HT1080 (cell line): ENCODE measurements at places on chromosomes 2 and 18.
A peak's percentile ranks its signal among the peaks of the same experiment; 100 is the strongest.

GRCh38 chr2:60867007-60867406 is 14.4 kb upstream of the REL start:
- no peak for DNase-seq

DNA sequence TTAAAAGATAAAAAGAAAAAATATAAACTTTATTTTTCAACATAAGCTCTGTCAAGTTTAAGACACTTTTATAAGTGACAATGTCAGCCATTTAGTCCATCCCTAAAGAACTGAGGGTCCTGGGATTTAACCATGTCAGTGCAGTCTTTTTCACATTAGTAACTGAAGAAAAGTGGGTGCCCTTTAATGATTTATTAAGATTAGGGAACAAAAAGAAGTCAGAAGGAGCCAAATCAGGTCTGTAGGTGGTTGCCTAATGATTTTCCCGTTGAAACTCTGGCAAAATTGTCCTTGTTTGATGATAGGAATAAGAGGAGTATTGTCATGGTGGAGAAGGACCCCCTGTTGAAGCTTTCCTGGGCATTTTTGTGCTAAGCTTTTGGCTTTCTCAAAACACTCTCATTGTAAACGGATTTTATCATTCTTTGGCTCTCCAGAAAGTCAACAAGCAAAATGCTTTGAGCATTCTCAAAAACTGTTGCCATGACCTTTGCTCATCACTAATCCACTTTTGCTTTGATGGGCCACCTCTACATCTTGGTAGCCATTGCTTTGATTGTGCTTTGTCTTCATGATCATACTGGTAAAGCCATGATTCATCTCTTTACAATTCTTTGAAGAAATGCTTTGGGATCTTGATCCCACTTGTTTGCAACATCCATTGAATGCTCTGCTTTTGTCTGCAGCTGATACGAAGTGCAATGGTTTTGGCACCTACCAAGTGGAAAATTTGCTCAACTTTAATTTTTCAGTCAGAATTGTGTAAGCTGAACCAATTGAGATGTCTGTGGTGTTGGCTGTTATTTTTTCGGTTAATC is 22.0 kb downstream of the TSPYL6 start:
- DNase-seq = no peak

DNA sequence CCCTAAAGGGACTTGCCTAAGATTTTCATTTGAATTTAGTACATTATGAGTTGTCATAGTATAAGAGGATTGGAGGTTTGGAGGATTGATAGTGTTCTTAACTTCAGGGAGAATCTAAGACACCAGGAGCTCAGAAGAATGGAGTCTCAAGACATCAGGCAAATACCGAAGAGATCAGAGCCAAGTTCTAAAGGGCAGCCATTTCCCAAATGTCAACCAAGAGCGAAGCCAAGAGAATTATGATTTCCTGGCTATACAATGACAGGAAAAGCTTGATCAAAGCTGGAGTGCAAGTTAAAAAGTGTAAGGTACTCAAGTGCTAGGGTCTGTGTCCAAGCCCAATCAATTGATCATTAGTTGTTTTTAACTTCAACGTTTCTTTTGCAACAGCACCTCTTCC is 283.0 kb upstream of the FN1 start:
- no peak for DNase-seq

- no peak for DNase-seq
Observed at GRCh38 chr18:33156906-33157470, 283.5 kb downstream of the CCDC178 start.

DNA sequence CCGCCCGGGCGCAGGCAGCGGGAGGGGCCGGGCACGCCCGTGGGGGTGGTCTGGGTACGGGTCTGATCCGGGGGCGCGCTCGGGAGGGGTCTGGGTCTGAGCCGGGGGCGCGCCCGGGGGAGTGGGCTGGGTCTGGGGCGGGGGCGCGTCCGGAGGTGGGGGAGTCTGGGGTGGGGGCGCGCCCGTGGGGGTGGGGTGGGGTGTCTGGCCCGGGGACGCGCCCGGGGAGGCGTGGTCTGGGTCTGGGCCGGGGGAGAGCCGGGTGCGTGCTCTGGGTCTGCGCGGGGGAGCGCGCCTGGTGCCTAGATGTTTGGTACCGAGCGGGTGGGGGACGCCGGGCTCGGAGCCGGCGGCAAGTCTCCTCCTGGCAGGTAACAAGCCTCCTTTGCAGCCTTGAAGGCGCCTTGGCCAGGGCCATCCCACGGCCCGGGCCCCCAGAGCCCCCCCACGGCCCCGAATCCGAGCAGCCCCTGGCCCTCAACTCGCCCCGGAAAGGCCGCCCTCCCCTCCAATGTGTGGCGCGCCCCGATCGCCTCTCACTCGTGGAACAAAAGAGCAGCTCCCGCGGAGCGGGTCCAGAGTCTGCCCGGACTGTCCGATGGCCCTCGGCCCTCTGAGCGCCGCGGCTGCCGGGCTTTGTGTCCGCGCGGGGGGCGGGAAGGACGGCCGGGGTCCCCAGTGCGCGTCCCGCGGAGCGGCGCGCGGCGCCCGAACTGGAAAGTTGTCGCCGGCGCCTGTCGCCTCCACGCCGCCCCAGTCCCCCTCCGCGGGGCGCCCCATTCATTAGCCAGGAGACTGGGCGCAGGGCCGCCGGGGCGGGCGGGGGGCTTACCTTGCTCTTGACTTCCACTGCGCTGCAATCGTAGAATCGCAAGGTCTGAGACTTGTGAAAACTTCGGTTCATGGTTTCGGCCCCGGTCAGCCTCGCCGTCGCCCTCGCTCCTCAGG is 595 bp downstream of the PARD6G start:
- DNase-seq = no peak

DNA sequence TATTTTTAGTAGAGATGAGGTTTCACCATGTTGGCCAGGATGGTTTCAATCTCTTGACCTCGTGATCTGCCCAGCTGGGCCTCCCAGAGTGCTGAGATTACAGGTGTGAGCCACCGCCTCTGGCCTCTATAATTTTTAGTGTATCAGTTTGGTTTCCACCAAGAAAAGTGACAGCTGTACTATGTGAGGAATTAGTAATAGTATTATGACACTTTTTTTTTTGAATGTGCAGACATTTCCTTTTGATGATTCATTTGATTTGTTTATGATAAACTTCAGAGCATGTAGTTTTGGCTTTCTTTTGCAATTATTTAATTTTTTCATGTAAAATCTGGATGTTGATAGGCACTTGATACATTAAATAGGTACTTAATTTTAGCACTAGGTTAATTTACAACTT is 61.5 kb downstream of the PTPN4 start:
- no peak for DNase-seq

DNA sequence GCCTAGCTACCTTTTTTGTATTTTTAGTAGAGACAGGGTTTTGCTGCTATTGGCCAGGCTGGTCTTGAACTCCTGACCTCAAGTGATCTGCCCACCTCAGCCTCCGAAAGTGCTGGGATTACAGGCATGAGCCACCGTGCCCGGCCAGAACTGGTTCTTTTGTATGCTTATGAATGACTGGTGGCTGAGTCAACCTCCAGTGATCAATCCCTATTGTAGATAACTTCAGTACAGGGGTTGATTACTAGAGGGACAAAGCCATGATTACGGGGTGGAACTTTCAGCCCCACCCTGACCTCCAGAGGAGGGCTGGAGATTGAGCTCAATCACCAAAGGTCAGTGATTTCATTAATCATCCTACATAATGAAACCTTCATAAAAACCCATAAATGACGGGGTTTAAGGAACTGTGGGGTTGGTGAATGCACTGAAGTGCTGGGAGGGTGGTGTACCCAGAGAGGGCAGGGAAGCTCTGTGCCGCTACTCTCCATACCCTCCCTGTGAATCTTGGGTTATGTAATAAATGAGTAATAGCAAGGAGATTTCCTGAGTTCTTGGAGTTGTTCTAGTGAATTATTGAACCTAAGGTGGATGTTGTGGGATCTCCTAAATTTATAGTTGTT is 281.8 kb upstream of the CXCR4 start:
- DNase-seq = peak; percentile 26
